CMK (cell line): ENCODE measurements at places on chromosomes 4 and X.

DNA sequence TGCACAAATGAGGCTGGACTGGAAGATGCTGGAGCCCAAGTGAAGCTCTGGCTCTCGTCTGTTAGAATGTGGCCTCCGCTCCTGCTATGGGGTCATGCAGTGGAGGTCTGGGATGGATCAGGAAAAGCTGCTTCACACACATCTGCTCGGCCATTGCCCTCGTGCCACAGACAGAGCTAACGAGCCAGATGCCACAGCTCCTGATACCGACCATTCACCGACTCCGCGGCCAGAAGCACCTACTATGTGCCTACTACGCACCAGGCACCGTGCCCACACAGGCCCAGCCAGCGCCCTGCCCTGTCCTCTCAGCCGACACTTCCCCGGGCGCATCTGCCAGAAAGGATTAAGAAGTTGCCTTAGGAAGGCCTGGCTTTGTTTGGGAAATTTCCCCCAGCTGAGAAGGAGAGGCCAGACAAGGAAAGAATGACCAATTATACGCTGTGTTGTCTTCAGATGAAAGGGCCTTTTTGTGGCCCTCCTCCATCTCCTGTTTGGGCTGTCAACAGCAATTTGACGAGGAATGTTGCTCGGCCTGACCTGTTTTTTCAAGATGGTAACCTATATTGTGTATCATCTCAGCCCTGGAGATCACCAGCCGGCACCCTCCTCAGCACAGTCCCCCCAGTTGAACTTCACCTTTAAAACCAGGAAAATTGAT lies 34.3 kb downstream of the HMX1 start:
- no peak for DNase-seq

- no peak for DNase-seq
Observed at GRCh38 chrX:149221230-149221629, 283.9 kb downstream of the IDS start.

GRCh38 chrX:15399962-15400391 lies 15.8 kb upstream of the VEGFD start:
- no peak for DNase-seq

GRCh38 chrX:68508799-68509198 lies 9.9 kb downstream of the YIPF6 start:
- no peak for DNase-seq

GRCh38 chr4:42399393-42399792 lies 2.1 kb downstream of the SHISA3 start:
- no peak for DNase-seq

DNA sequence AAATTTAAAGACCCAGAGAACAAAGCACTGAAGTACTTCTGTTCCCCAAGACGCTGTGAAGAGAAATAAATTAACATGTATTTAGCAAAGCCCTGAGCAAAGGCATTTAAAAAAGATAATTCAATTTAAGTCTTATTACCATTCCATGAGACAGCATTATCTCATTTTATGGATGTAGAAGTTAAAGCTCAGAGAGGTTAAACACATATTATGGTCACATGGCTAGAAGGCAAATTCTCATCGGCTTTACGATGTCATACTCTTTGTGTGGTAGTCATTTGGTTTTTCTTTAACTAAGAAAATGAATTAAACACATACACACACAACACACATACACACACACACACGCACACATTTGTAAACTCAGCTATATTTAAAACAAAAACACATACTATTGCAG lies 262.7 kb downstream of the HS3ST1 start:
- DNase-seq = no peak

DNA sequence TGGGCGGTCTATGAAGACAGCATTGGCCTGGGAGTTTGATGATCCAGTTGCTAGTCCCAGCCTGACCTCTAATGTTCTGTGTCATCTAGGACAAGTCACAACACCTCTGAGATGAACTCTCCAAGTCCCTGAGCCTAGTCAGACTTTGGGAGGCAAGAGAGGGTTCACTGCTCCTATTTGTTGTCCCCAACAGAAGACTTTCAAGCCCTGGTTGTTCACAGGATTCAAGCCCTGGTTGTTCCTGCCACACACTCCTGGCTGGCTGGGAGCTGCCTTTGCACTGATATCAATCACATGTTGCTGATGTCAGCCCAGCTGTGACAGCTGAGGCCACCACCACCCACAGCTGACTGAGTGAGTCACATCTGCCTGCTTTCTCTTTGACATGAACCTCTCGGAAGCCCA lies 253.2 kb upstream of the RASGEF1B start:
- DNase-seq = no peak

DNA sequence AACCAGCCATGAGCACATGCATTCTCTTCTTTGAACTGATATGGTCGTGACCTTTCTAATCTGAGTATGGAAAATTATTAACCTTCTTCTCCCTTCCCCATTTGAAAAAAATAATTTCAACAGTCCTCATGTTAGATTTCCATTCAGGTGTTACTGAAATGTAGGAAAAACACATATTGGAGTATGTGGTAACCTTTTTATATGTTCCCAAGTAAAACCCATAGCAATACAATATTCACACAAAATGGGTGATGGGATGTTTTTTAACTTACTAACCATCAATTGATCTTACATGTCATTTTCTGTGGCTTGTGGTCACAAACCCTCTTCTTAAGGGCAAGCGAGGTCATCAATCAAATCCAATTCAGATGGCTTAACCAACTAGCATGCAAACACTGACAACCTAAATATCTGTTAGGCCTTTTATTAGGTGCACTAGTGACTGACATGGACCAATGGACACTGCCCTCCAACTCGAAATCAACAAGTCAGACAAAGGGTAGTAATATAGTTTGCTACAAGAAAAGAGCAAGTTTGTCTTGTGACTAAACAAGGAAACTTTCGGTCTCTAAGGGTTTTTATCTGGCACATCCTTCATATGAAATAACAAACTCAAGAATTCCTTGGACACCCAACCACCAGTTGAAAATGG lies 74.3 kb downstream of the CAMK2D start:
- DNase-seq = no peak

DNA sequence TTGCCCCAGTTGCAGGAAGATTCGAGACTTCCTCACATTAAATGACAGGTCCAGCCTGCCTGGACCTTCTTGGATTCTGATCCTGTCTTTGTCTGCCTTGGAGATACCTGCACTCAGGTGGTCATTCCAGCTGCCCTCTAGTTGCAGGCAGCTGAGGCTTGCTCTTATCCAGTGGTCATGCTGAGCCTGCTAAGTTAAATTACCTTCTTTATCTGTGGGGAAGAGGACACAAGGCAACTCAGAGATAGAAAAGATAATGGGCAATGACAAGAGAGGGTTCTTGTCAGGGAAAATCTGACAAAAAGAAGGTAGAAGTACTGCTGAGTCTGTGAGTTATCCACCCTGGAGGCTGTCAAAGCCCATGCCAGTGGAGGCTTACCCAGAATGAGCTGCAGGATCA lies 401.4 kb downstream of the MID1IP1 start:
- no peak for DNase-seq
